Effector CD4-positive, alpha-beta T cell (primary cell): ENCODE measurements at places on chromosomes 12 and 14.

GRCh38 chr12:8687846-8688601 lies 9.8 kb upstream of the RIMKLB start:
- no peak for DNase-seq

DNA sequence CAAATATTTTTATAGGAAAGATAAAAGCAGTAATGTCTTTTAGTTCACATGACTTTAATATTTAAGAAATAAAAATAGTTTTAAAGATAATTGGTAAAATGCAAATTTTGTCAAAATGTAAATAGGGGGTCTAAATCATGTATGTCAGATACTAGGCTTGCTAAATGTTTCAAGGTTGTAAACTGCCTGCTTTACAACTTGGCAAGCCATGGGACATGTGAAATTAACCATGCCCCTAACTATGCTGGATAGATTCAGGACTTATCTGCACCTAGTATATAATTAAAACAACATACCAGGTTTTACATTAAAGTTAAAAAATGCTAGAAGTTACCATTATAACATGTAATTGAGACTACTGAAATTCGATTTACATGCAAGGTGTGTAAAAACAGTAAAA lies 537.3 kb upstream of the MIS18BP1 start:
- no peak for DNase-seq

DNA sequence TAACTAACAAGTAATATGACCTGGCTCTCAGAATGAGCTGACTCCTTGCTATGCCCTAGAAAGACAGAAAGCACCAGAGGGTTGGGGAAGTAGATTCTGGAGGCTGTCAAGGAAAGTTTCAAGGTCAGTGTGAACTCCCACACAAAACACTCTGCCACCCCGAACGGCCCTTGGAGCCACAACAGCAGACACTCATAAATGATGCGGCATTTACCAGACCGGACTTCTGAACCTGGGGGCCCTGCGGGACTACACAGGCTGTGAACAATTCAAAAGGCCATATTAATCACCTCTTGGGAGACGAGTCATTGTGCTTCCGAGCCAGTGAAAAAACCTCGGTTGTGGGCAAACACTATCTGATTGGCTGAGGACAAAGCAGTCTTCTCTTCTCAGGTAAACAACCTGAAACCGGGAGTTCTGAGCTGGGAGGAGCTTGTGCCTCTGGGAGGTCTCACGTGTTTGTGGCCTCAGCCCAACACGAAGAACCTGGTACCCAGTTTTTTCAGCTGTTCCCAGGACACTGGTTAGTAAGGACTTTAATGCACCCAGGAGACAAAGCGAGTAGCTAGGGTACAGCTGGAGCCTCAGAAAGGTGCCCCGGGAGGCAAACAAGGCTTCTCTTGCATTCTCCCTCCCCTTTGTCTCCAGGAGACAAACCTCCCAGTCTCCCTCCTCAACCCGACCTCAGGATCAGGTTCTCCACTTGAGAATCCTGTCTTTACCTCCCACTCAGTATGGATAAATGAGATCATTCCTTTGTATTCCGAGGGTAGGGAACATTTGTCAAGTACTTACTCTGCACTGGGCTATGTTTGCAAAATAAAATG lies 35.3 kb downstream of the VWF start:
- DNase-seq, result no peak

DNA sequence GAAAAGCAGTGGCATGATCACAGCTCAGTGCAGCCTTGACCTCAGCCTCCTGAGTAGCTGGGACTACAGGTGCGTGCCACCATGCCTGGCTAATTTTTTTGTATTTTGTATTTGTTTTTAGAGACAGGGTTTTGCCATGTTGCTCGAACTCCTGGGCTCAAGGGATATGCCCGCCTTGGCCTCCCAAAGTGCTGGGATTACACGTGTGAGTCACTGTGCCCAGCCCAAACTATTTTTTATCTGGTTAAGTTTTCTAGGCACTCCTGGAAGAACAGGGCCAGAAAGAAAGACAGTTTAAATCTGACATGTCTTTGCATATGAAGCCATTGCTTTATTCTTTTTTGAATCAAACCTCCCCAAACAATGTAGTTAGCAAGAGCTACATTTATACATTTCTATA lies 27.5 kb upstream of the PTGR2 start:
- DNase-seq, result no peak

- DNase-seq, result peak; percentile 30
Measured at GRCh38 chr14:71324767-71325272, 417.6 kb downstream of the PCNX1 start.
